ENCODE measurements at places on chromosomes 4 and X.

DNA sequence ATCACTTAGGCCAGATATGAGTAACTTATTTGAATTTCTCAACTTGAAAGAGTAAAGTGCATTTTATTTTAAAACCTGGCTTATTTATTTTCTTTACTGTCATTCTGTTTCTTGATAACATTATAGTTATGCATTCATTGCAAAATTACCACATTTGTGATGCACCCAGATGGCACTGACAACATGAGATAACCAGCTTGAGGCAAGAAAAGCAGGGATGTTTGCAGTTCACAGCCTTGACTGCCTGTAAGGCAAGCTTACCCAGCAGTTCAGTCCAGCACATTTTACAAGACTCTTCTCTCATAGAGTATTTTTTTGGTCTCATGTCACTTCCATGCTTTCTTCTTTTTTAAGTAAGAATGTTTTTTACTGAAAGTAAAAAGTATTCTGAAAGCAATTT is 25.3 kb upstream of the EPGN start:
- no peak for DNase-seq

- no peak for DNase-seq
Measured at GRCh38 chrX:110836451-110836850, 40.8 kb upstream of the CHRDL1 start.

GRCh38 chr4:74098427-74098994 is 484 bp downstream of the CXCL2 start:
- DNase-seq, result no peak

GRCh38 chr4:35970366-35970960 is 273.9 kb downstream of the ARAP2 start:
- no peak for DNase-seq

- DNase-seq, result no peak
Measured at GRCh38 chr4:143185253-143186107, 763 bp downstream of the USP38 start.

DNA sequence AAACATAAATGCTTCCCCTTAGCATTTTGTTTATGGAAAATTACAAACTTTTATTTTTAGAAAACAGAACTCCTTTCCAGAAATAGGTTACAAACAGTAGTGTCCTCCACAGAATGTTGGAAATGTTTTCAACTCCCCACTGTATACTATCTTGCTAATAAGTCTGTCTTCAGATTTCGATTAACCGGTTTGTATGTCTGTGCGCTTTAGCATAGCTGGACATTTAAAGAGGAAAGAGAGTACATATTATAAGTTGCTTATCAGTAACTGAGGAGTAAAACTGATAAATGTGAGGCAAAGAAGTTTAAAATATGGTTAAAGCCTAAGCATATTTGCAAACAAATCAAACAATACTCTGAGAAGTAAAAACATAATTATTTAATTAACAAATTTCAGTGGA is 3.4 kb downstream of the CXCL8 start:
- DNase-seq, result no peak

GRCh38 chr4:84366161-84366560 is 132.9 kb downstream of the NKX6-1 start:
- no peak for DNase-seq

DNA sequence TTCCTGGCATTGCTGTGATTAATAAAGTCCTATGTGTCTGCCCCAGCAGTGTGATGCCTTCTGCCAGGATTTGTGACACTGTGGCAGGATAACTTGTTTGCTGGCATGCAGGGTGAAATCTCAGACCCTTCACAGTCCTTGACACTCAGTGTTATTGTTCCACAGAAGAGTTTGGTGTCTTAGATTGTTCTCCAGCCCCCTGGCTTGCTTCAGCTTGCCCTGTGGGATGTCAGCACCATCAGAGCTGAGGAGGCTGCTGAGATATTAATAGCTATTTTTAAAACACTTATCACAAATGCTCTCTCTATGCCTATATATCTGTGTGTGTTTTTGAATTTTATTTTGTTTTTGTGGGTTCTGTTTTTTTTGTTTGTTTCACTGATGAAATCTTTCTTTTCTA is 136.9 kb downstream of the TSPAN5 start:
- no peak for DNase-seq

GRCh38 chrX:19177721-19178120 is 55.5 kb upstream of the ADGRG2 start:
- no peak for DNase-seq

DNA sequence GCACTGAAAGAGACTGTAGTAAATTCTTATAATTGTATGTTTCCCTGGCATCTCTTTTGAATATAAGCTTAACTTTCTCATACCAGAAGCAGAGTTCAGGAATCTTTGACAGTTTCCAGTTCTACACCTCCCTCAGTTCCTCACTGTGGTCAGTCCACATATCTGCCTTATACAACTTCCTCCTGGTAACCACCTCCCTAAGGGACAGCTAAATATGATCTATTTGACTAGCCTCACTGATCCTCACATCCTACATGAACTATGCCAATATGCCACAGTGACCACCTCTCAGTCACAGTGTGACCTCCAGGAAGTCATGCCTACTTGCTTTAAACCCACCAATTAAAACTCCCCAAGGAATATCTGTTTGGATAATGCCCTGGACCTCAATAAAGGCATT is 51.6 kb upstream of the HDAC8 start:
- DNase-seq, result no peak

DNA sequence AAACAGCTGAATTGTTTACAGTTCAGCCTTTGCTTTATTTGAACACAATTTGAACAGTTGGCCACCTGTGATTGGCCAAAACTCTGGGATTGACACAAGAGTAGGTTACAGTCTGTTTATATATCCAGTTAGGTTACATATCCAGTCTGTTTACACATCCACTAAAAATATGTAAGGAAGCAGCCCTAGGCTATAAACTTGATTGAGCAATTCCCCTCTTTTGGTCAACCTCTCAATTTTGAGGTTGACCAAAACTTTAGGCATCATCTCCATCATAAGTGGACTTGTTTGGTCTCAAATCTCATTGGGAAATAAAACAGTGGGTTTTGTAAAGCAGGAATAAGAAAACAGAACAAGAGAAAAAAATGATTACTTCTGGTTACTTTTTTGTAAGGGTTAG is 190.8 kb downstream of the SPATA18 start:
- no peak for DNase-seq

DNA sequence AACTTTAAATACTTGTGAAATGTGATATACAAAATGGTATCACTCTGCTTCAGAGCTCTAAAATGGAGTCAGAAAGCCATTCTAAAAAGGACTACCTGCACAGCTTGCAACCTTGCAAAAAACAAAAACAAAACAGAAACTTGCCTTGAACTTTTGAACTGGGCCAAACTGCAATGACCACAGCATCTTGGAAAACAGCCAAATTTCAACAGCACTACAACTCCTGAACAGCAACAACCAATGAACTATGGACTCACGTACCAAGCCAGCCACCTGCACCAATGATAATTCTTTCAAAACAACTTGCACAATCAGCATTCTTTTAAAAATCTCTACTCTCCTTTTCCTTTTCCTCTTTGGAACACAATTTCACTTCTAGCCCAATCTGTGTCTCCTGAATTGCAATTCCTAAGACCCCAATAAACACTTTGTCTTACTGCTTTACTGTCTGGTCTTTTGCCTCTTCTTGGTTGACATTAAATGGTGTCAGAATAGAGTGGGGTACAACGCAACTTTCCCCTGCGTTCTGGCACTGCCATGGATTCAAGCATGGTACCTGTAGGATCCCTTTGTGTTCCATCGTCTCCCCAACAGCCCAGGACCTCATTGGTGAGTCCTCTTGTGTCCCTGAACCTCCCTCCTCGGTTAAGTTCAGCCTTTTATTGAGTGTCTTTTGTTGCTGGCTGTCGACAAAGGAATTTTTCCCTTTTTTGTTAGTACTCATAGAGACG is 35.7 kb upstream of the FMR1 start:
- DNase-seq, result no peak

- DNase-seq, result no peak
Measured at GRCh38 chrX:123340696-123341095, 156.6 kb downstream of the GRIA3 start.

DNA sequence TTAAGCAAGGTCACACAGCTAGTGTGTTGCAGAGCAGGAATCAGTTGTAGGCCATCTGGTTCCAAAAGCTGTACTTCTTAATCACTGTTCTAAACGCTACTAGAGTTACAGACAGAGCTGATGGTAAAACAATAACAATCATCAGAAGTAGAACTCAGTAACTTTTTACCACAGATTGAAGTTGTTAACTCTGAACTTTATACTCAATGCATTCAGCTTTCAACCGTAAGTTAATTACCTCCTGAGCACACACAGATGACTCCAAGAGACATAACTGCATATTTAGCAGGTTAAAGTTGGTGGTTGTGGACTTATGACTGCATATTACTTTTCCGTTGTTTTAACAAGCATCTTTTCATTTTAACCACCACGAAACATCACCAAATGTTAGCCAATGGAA is 127.3 kb downstream of the PRSS12 start:
- no peak for DNase-seq

All from stimulated activated CD4-positive, alpha-beta T cell treated with anti-CD3 and anti-CD28 coated beads, Interleukin-12 subunit alpha, Interleukin-12 subunit beta, amount 100 ng/mL, for 24 hours (primary cell).